ENCODE measurements at places on chromosomes 1 and 21.

- no peak for DNase-seq
Observed at GRCh38 chr1:183675381-183675780, 22.3 kb upstream of the APOBEC4 start.

DNA sequence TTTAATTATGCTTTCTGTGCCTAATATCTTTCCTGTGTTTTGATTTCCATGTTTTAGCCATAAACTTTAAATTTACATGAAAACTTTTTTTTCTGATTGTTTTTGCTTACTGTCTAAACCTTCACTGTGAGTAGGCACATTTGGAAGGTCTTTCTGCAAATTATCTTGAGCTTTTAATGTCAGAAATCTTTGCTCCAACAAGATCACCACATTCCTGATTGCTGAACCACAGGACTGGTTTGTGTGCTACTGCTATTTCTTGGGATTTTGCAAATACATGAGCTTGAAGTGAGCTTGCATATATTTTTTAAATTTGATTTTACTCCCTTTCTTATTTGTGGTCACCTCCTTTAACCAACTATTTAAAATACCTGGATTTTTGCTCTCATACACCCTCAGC is 61.3 kb downstream of the PTBP2 start:
- DNase-seq, result no peak

GRCh38 chr1:73564294-73564693 is 633.7 kb downstream of the LRRIQ3 start:
- DNase-seq, result no peak

DNA sequence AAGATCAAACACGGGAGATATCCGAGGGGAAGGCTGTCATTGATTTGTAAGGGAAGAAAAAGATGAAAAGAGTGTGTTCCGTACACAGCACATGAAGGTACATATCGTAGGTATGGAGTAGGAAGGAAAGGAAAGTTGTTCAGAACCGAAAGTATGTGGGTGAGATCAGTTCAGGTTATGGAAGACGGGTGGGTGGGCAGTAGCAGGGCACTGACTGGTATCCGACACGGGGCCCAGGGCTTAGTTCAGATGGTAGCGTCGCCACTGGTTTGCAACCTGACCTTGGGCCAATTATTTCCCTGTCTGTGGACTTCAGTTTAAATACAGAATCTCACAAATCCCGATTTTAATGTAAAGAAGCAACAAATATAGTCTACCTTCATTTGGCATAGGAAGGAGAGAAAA is 27.8 kb upstream of the A3GALT2 start:
- DNase-seq, result no peak

GRCh38 chr1:183030053-183030452 is 6.8 kb downstream of the LAMC1 start:
- DNase-seq, result peak; percentile 20

DNA sequence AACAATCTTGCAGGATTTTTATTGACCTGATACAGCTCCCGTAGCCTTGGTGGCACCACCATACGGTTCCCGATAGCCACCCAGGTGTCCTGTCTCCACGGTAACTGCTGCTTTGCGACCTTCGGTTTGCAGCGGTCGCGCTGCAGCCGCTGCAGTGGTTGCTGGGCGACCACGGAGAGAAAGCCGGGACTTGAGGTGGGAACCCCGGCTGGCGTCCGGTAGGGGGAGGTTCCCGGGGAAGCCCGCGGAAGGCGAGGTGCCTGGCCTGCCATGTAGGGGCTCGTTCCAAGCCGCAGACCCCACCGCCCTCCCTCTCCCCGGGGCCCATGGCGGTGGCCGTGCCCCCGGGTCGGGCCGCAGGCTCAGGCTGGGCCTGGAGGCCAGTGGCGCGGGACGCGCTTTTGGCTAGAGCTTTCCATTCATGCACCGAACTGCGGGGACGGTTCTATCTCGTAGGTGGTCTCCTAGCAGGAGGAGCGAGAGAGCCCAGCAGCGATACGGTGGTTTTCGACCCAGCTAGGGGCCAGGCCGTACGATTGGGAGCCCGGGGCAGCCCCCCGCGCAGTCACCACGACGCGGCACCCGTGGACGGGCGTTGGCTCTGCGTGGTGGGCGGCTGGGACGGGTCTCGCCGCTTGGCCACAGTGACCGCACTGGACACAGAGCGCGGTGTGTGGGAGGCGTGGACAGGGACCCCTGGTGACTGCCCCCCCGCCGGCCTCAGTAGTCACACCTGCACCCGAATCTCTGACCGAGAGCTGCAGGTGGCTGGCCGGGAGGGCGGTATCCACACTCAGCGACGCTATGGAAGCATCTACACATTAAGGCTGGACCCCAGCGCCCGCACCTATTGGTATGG is at the start of gene KLHDC9:
Gene KLHDC9, plus strand, starts transcription at position 152 of the 859 bp plus-strand sequence. Its CDS starts 175 bp downstream, at position 327.
- DNase-seq, result peak; percentile 92

DNA sequence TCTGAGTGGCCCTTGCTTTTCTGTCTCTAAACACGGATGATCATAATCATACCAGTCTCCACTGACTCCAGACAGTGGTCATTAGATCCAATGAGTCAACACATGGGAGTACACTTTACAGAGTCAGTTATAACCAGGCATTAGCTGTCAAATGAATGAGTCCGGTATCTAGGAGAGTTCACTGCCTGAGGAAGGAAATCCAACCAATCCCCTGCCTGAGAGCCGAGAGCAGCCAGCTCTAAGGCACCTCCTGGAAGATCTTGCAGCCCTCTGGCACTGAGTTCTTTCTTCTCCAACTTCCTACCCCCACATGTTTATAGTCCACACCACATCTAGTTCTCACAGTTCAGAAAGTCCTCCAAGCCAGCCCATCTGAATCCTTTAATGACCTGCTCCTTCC is 29.4 kb upstream of the RBM15 start:
- DNase-seq, result no peak

GRCh38 chr1:17161926-17162800 is 42.8 kb upstream of the PADI1 start:
- DNase-seq, result no peak

DNA sequence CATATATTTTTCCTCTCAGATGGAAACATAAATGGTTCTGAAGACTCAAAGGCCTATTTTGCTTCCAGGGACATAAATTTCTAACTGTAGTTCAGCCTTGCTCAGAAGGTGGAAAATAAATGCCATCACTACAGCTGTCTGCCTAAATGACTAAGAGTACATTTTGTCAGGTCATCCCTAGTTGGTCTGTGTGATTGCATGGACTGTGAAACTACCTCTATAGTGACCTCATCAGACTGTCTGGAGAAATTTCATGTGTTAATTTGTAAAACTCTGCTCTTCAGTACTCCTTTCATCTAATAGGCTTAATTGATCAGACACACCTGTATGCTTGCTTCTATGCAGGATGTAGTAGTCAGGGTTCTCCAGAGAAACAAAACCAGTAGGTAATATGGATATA is 886.9 kb downstream of the AMY1C start:
- DNase-seq, result no peak

GRCh38 chr1:232134365-232134764 is 495.6 kb downstream of the SIPA1L2 start:
- no peak for DNase-seq

- DNase-seq, result no peak
Observed at GRCh38 chr1:162633081-162633762, 958 bp downstream of the DDR2 start.

GRCh38 chr1:41813226-41813625 is 105.5 kb downstream of the HIVEP3 start:
- DNase-seq, result no peak

GRCh38 chr1:196933531-196934189 is 9.9 kb upstream of the CFHR2 start:
- DNase-seq, result no peak

- no peak for DNase-seq
Observed at GRCh38 chr1:226438007-226438406, 30.1 kb upstream of the PARP1 start.

- no peak for DNase-seq
Observed at GRCh38 chr1:145696630-145696960, 10.6 kb downstream of the PDZK1 start.

GRCh38 chr1:7646164-7646563 is 124.9 kb upstream of the VAMP3 start:
- no peak for DNase-seq

GRCh38 chr1:54567961-54568360 is 19.9 kb downstream of the ACOT11 start:
- DNase-seq, result no peak

- no peak for DNase-seq
Observed at GRCh38 chr1:229941831-229942230, 125.2 kb upstream of the GALNT2 start.

- DNase-seq, result no peak
Observed at GRCh38 chr1:30704765-30705509, 18.4 kb downstream of the MATN1 start.

- no peak for DNase-seq
Observed at GRCh38 chr1:46487818-46488218, 1.8 kb upstream of the DMBX1 start.

GRCh38 chr1:216820345-216820744 is 97.1 kb upstream of the ESRRG start:
- DNase-seq, result no peak

GRCh38 chr1:21514245-21514644 is 5.0 kb downstream of the ALPL start:
- no peak for DNase-seq

GRCh38 chr1:7988576-7988975 is 27.1 kb downstream of the PARK7 start:
- no peak for DNase-seq

- DNase-seq, result no peak
Observed at GRCh38 chr1:3948344-3948743, 48.3 kb upstream of the C1orf174 start.

- no peak for DNase-seq
Observed at GRCh38 chr1:31814631-31815306, 1.1 kb downstream of the SPOCD1 start.

- DNase-seq, result no peak
Observed at GRCh38 chr1:65011983-65012382, 45.6 kb upstream of the JAK1 start.

GRCh38 chr1:240295811-240296210 is 204.1 kb downstream of the FMN2 start:
- no peak for DNase-seq

- DNase-seq, result no peak
Observed at GRCh38 chr1:198387587-198387986, 152.9 kb downstream of the ATP6V1G3 start.

DNA sequence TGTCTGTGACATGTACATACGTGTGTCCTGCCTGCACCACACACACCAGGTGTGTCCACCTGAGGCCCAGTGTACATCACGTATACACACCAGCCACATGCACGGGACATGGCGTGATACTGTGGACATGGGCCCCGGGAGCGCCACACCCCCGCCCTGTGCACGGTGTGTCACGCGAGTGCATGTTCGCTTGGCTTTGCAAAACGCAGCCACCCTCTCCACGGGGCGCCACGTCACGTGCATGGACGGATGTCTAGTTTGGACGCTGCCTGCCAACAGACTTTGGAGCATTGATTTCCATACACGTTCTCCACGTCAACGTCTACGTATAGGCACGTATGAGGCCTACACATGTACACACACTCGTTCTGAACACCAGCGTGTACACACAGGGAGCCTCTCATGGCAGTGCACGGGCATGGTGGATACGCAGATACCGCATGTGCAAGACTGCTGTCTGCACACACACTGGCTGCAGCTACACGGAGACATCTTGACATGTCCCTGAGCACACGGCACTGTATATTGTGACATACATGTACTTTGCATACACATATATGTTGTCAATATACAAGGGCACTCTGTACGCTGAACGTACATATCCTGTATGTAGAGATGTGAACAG is 2.7 kb downstream of the TMEM240 start:
- no peak for DNase-seq

- no peak for DNase-seq
Observed at GRCh38 chr1:244316407-244316806, 135.3 kb downstream of the ADSS2 start.

- no peak for DNase-seq
Observed at GRCh38 chr1:235763962-235764361, 102.7 kb downstream of the LYST start.

GRCh38 chr1:80825067-80825466 is 975.7 kb upstream of the ADGRL2 start:
- DNase-seq, result no peak

GRCh38 chr21:42981214-42981523 is 6.8 kb downstream of the PKNOX1 start:
- DNase-seq, result no peak

DNA sequence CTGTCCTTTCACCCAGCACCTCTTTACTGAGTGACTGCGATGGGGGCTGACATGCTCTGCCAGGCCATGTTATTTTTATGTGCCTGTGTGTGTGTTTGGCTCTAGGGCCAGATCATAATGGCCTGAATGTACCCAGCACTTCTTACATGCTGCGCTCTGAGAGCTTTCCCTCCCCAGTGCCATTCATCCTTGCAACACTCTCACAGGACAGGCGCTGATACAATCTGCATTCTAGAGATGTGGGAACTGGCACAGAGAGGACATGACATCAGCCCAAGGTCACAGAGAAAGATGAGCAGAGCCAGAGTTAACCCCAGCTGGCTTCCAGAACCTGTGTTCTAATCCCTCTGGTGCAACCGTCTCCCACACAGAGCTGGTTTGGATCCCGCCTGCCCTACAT is 54.5 kb downstream of the ARHGEF10L start:
- DNase-seq, result no peak

- DNase-seq, result no peak
Observed at GRCh38 chr1:51445351-51446090, 73.5 kb downstream of the EPS15 start.

DNA sequence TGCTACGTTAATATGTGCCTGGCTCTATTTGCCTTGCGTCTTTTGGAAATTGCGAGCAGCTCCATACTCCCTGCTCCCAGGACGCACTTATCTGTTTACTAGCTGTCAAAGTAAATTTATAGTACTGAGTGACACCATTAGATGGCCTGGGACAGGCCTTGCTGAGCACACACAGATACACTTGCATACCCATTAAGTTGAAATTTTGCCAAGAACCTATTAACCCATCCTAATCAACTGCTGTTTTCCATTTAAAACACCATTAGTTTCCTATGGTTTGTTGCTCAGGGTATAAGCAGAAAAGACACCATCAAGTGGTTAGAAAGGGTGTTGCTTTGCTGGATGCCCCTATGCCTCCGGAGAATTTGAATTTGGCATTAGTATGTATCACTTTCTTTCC is 187.3 kb downstream of the SLC44A5 start:
- no peak for DNase-seq

GRCh38 chr1:116134476-116134773 is 23.2 kb downstream of the MAB21L3 start:
- DNase-seq, result no peak

DNA sequence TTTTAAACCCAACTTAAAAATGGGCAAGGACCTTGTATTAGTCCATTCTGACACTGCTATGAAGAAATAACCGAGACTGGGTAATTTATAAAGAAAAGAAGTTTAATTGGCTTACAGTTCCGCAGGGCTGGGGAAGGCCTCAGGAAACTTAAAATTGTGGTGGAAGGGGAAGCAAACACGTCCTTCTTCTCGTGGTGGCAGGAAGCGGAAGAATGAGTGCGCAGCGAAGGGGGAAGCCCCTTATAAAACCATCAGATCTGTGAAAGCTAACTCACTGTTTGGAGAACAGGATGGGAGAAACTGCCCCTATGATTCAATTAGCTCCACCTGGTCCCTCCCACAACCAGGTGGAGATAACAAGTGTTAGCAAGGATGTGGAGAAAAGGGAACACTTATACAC is 237.7 kb downstream of the SEC16B start:
- DNase-seq, result no peak

Measured in NCI-H187 treated with DMSO at 0.1 percent for 48 hours (cell line).